ENCODE measurements at places on chromosomes 12 and 14.
A peak's percentile ranks its signal among the peaks of the same experiment; 100 is the strongest.

DNA sequence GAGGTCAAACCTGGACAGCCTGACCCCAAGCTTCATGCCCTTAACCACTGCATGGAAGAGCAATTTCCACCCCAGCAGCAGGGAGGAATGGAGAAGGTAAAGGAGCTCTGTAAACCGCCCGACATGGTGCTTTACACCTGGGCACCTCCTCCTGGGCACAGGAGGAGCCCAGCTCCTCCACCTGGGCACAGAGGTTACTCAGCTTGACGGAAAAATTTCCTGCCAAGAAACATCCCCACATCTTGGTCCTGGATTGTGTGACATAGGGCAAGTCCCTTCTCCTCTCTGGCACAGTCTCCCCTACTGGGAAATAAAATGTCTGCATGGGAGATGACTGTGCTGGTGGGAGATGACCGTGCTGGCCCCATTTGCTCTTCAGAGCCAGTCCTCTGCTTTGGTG is 40.8 kb downstream of the TTC7B start:
- DNase-seq: peak; percentile 18

DNA sequence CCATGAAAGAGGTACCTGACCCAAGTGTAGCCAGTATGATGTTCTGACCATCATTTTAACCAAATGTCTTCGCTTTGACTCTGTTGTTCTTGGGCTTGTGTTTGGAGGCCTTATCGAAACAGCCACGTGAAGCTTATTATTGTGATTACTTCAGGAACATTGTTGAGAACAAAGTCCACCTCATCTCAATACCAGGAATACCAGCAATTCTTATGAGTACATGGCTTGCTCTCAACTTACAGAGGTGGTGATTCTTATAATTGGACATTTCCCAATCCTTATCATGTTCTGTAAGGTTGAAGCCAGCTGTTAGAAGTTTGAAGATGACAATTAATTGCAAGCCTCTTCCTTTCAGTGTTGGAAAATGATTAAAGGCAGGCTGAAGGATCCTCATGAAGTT is 21.8 kb upstream of the RPS6KA5 start:
- DNase-seq: no peak

DNA sequence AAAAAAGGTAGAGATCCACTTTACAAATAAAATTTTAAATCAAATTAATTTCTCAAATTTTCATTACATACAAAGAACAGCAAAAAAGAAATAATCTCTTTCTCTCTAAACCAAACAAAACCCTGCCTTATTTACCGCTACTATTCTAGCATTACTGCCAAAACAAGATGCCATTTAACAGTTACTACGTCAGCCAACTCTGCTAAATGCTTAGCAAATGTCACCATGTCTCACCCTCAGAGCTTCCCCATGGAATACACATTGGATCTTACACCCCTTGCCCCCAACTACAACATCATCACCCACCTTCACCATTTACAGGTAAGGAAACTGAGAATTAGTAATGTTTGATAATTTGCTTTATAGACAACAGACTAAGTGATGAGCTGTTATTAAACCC is 23.0 kb upstream of the NR2C1 start:
- DNase-seq: no peak

- no peak for DNase-seq
Measured at GRCh38 chr12:15544589-15544988, 222.3 kb downstream of the PTPRO start.

- DNase-seq: no peak
Measured at GRCh38 chr12:31456562-31456961, 130.6 kb upstream of the SINHCAF start.

DNA sequence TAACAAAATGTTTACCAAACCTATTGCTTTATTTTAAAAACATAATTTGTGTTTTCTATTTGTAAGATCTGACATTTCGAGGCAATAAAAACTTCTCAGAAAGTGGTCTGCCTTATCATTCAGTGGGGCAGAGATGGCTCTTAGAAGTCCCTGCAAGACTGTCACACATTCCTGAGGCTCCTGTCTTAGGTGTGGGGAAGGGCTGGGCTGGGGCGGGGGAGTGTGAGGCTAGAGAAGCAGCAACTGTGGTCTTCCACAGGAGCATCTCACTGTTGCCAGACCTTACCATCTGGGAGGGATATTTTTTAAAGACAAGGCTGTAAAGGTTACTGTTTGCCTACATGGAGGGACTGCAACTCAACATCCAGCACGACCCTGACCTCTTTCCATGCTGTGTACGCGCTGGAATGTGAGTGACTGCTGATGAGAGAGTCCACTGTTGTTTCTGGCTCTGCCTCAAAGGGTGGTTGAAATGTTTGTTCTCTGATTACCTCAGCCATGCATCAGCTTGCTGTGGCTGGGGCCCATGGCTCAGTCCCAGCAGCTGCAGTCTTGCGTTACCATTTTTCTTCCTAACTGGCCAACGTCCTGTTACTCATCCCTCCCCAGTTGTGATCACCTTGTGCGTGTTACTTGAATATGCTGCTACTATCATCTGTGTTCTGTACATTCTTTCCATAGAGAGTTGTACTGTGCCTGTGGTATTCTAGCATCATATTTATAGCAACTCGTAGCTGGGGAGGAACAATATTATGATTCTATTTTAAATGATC is 12.4 kb downstream of the ERG28 start:
- peak; percentile 80 for DNase-seq

- DNase-seq: peak; percentile 54
Measured at GRCh38 chr12:113244047-113244460, 22.8 kb downstream of the TPCN1 start.

- DNase-seq: no peak
Measured at GRCh38 chr12:34051486-34051885, 29.2 kb downstream of the ALG10 start.

DNA sequence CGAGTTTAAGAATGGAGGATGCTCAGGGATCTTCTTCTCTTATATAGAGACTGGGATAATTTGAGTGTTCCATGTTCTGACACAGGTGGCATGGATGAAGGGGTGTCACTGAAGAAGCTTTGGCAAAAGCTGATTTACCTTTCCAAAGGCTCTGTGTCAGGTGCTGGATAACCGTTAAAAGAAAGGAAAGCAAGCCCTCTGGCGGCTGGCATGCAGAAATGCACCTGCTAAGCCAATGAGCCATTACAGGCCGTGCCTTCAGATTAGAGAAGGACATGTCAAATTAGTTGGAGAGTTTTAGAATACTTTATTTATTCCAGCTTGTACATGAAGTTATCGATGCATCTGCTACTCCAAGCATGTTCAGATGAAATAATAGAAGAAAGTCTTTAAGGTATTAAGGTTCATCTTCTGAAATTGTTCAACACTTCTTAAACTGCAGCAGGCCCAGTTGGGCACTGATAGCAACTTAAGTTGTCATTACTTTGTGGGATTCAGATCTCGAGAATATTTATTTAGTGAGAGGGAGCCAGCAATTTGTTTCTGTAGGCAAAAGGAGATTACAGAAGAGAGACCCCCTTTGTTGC is 678.2 kb downstream of the NRXN3 start:
- DNase-seq: peak; percentile 70

DNA sequence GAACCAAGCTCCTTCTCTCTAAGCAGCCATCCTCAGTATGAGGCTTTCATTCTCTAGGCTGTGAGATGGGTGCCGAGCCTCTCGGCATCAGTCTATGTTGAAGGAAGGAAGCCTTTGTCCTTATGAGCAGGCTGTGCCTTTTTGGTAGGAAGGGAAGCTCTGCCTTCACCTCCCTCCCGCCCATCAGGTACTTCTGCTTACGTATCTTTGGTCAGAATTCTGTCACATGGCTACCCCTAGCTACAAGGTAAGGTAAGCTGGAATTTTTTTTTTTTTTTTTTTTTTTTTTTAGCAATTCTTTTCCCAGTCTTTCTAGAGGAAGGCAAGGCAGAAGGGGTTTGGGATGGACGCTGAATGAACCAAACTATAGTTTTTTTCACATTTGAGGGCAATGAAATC is 16.9 kb downstream of the BATF start:
- peak; percentile 40 for DNase-seq

GRCh38 chr14:91897106-91897701 is 29.9 kb upstream of the TC2N start:
- no peak for DNase-seq

DNA sequence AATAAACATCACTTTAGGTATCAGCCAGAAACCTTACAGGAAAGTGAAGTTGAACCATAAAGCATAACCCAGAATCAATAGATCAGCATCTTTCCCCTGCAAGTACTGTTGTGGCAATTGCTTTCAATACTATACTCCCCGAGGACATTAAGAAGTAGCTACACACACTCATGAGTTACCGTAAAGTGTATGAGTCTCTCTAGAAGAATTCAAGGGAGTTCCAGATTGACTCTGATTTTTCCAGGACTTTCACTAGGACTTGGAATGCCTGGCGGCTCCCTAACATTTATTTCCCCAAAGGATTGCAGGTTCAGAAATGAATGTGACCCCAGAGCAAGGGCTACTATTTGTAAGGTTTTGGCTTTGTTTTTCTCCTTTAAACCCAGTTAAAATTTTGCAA is 465.4 kb upstream of the MDGA2 start:
- DNase-seq: no peak

- DNase-seq: no peak
Measured at GRCh38 chr14:29462321-29462720, 465.3 kb downstream of the PRKD1 start.

- peak; percentile 37 for DNase-seq
Measured at GRCh38 chr12:131673888-131674257, 37.0 kb upstream of the SFSWAP start.

GRCh38 chr14:87153901-87154300 is 839.1 kb downstream of the GALC start:
- no peak for DNase-seq

- DNase-seq: no peak
Measured at GRCh38 chr12:123713398-123713797, 1.2 kb downstream of the ATP6V0A2 start.

- DNase-seq: no peak
Measured at GRCh38 chr12:75579552-75579951, 68.1 kb upstream of the KRR1 start.

- DNase-seq: no peak
Measured at GRCh38 chr12:690466-690865, 27.2 kb upstream of the NINJ2 start.

- DNase-seq: peak; percentile 47
Measured at GRCh38 chr12:131383291-131383690, 327.6 kb upstream of the SFSWAP start.

Data from islet precursor cell (in vitro differentiated cells).